ENCODE measurements at places on chromosomes 2 and 18.

- DNase-seq, result no peak
These were observed 266.8 kb upstream of the RAB6C start for GRCh38 chr2:129712676-129712985.

- DNase-seq, result no peak
These were observed 111.5 kb downstream of the MCFD2 start for GRCh38 chr2:46803911-46804670.

DNA sequence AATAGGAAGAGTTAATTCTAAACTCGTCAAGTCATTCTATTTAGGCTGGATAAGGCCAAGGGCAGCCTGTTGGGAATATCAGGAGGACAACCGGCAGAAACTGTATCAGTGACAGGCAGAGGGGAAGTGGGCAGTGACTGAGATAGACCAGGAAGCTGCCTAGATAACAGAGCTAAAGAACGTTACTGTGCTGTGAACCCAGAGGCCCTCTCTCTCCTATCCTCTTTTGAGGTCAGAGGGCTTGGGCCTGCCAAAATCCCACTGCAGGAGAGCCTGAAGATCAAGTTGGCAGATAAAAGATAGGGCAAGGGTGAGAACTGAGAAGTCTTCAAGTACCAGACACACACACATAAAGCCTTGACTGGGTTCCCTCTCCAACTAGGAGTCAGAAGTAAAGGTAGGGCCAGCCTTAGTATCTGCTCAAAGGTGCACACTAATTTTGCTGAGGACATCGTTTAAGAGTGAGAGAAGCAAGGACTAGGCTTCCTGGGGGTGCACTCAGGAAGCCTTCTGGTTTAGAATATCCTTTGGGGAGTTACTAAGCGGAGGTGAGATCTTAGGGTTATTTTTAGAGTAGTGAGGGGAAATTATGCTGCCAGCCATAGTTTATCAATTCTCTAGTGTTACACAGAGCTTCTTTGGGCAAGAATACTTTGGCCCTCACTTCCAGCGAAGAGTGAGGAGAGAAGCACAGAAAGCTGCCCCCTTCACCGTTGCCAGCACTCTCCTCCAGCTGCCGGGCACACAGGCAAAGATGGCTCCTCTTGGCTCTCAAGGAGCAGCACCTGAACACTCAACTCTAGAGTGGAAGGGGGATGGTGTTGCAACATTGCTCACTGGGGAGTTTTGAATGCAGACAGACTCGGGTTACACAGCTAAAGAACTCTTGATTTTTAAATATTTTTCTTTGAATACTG is 9.8 kb downstream of the CAVIN2 start:
- no peak for DNase-seq

- no peak for DNase-seq
These were observed 2.1 kb upstream of the KHK start for GRCh38 chr2:27084297-27085061.

- no peak for DNase-seq
These were observed 121.8 kb downstream of the MEMO1 start for GRCh38 chr2:31889044-31889443.

Data from omental fat pad (tissue), 4 donors.